LHCN-M2 (cell line): ENCODE measurements at places on chromosomes 16 and 17.
A peak's percentile ranks its signal among the peaks of the same experiment; 100 is the strongest.

DNA sequence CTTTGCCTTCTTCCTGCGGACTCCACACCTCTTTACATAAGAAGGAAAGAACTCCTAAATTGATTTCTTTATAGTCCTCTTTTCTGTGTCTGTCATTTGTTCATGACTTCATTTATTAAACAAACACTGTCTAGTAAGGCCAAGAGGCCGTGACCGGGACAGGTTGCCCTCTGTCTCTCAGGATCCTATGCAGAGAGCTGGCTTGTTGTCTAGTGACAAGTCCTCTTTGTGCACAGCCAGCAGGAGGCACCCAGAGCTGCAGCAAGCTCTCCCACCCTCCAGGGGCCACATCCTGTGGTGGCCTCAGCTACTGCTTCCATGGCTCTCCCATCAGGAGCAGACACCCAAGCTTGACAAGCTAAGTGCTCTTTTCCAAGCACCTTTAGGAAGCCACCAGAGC lies 50.6 kb downstream of the PLD6 start:
- DNase-seq: peak; percentile 5

DNA sequence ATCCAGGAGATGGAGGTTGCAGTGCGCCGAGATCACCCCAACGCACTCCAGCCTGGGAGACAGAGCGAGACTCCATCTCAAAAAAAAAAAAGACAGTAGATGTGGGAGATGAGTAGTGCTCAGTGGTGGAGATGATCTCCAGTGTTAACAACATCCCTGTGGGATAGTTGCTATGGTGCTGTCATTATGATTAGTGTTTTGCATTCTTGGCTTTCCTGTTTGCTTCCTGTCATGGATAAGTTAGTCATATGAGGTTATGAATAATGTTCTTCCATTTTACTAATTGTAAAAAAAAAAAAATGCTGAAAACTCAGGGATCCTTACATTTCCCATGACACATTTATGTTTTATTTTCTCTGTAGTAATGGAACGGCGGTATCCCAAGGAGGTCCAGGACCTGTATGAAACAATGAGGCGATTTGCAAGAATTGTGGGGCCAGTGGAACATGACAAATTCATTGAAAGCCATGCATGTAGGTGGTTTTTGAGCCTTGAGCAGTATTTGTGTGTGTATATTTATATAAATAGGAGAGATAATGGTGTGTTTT lies 24.5 kb upstream of the DUSP14 start:
- DNase-seq: peak; percentile 83

DNA sequence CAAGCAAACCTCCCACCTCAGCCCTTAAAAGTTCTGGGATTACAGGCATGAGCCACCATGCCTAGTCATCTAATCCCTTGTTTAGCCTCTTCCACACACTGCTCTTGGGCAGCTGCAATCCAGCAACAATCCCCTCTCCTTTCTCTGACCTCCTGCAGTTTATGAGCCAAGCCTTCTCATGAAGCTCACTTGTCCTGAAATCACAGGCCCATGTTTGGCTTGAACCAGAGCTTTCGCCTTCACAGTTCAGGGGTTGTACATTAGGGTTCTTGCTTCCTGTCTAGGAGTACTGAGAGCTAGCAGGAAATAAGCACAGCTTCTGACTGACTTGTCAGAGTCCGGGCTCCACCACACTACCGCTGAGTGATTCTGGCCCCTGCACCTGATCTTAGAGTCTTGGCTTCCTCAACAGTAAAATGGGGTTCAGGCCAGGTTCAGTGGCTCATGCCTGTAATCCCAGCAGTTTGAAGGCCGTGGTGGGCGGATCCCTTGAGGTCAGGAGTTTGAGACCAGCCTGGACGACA lies 16.3 kb downstream of the ERAL1 start:
- DNase-seq: no peak

DNA sequence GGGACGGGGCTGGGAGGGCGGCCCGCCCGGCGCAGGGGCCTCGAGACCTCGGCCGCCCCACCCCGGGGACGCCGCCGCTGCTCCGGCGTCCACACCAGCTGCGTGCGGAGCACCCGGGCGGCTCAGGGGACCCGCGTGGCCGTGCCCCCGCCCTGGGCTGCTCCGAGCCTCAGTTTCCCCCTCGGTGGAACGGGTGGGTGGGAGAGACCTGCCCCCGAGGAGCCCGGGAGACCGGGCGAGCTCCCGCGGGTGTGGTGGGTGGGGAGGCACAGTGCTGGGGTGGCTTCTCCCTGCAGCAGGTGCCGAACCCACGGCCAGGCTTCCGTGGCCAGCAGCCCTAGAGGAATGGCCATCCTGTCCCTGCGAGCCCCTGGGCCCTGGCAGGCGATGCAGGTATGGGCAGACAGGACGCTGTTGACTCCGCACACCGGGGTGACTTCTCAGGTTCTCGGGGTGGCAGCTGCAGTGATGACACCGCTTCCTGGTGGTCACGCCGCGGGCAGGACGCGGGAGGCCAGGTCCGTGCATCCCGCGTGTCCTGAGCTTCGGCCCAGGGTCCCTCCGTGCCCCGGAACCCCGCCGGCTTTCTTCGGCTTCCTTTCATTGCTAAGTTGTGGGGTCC lies 677 bp downstream of the DEF8 start:
- no peak for DNase-seq

- DNase-seq: no peak
Observed at GRCh38 chr16:54437921-54438320, 151.3 kb upstream of the IRX3 start.

DNA sequence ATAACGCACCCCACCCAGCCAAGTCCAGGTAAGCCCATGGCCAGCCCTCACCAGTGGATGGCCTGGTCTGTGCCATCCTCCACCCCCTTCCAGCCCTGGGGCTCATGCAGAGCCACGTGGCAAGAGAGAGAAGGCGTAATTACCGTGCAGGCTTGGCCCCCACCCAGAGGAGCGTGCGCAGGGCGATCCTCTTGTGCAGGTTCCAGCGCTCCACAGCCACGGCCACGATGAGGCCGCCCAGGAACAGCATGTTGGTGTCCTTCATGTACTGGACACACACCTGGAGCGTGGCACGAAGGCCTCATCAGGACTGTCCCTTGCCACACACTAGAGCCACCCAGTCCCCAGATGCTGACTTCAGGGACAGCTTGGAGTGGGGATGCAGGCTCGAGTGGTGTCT lies 6.7 kb downstream of the SLC13A5 start:
- no peak for DNase-seq

GRCh38 chr17:63700528-63701455 lies 867 bp upstream of the LIMD2 start:
- DNase-seq: no peak

DNA sequence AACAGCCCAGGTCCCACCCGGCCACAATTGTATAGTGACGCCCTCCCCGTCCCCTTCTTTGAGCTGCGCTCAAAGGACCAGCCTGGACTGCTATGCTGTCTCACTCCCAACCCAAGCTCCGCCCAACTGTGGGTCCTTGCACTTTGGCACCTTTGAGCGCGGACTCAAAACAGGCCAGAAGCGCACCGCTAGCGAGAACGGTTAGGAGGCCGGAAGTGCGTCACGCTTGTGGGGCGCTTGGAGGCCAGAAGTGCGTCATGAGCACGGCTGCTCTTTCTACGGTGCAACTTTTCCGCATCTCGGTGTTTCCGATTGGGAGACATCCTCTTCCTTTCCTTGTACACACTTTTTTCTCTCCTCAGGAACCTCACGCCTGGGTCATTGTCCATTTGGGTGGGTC lies at the start of gene ZNF19:
ZNF19 (minus strand) TSS at position 203 of the 400 bp plus-strand sequence. CDS start 7,210 bp downstream, outside the sequence.
- DNase-seq: no peak
